ENCODE measurements at places on chromosomes 2 and 18.

DNA sequence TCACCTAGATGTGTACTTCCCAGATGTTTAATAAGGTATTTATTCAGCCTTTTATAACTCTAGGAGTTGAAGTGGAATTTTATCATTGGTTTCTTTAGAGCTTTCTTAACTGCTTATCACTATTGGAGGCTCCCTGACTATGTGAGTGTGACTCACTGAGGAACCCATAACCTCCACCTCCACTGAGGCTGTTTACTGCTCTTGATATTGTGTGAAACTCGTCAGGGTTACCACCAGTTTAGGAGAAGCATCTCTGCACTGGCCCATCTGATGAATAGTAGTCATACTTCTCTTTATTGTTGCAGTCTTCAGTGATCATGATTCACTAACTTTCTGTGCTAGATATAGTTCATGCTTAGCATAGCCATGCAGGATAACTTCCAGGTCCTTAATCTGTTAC lies 79.6 kb upstream of the UBXN4 start:
- no peak for DNase-seq

GRCh38 chr18:58516514-58517285 lies 112.2 kb downstream of the ALPK2 start:
- no peak for DNase-seq

DNA sequence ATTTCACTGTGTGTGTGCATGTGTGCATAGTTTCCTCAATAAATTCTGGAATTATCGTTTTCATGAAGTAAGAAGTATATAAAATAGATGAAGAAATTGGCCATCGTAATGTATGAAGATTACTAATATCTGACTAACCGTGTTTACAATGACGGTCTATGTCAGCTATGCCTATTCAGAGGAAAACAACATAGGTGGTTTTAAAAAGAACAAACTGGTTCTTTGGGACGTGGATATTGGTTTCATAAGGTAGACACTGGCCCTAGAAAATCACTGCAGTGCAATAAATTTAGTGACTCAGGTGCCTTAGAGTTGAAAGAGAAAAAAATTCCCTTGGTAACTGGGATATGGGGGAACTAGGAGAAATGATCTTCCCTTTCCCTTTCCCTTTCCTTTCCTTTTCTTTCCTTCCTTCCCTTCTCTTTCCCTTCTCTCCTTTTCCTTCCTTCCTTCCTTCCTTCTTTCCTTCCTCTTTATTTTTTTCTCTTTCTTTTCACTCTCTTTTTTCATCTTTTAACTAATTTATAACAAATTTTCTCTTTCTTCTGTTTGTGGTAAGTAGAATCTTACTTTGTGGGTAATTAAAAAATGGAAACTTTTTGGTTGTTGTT lies 36.4 kb downstream of the MAP2 start:
- DNase-seq, result no peak

DNA sequence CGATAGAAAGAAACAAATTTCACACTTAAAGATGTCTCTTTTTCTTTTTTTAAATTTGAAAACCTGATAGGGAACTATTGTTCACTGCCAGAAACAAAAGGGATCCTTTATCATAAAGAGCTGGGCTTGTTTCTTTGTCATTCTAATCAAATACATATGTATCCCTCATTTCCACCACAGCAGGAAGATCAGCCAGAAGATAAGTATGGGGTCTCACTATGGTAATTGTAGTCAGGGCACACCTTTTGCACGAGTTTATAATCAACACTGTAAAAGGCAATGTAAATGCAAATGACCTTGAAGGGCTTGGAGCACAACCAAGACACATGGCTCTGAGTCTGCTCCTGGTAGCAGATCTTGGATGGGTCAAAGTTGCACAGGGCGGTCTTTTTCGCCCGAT lies 109.5 kb downstream of the NXPH2 start:
- DNase-seq, result no peak

- no peak for DNase-seq
These were observed 240.2 kb upstream of the SLC14A2 start for GRCh38 chr18:45374878-45375630.

DNA sequence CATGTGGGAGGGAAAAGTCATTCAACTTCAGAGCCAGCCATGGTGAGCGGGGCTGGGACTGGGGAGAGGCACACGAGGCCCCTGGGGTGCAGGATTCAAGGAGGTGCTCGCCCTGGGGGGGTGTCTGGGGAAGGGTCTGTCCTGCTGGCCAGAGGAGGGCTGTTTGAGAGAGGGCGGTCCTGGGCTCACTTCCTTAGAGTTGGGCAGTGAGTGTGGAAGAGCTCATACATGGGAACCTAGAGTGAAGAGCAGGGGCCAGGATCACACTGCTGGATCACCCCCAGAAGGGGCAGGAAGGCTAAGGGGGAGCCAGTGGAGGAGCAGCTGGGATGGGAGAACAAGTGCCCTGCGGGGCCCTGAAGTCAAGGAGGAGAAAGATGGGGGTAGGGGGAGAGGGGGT lies 6.5 kb downstream of the SH3BP4 start:
- DNase-seq, result no peak

DNA sequence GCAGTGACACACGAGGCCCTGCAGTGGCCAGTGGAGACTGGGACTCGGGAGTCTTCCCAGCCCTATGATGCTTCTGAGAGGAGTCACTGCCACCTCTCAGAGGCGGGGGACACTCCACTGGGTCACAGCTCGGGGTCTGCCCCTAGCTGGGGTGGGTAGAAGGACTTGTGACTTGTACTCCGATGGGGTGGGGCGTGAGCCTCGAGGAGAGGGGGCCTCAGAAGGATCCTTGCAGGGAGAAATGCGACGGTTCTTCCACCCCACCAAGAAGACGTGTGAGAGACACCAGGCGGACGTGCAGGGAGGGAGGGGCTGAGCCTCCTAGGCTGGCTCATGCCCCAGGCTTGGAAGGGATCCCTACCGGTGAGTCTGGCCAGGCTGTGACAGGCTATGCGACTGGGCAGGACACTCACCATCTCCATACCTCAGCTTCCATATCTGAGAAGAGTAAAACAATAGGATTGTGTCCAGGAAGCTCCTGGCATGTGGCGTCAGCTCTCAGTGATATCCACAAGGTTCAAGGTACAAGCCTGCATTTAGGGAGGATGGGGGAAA lies 11.1 kb upstream of the OTOS start:
- DNase-seq, result no peak

DNA sequence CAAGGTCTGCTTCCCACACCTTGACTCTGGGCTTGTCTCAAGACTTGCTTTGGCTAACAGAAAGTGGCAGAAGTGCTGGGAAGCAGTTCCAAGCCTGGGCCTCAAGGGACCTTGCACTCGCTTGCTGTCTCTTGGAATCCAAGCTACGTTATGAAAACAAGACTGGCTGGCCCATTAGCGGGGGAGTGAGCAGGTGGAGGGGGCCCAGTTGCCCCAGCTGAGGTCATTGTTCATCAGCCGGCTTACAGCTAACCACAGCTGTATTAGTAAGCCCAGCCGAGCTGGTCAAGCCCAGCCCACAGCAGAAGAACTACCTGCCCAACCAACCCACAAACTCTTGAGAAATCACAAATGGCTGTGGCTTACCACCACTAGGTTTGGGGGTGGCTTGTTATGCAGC lies 63.1 kb downstream of the MARCO start:
- DNase-seq, result no peak

DNA sequence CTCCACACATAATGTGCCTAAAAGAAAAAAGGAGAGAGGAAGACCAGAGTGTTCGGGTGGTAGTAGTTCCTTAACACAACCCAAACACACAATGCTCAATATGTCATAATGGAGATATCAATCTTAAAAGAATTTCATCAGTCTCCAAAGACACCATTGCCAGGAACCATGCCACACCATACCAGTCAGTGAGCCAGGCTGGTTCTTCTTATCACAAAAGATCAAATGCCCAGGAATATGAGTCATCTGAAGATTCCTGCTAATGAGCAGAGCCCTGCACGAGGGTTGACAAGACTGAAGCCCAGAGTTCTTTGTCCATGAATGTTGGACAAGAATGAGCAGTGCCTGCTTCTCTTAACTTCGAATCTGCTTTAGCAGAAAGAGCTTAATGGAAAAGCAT lies 262.3 kb downstream of the ZNF516 start:
- no peak for DNase-seq

- peak; percentile 46 for DNase-seq
These were observed 36.1 kb upstream of the GPD2 start for GRCh38 chr2:156399950-156400705.

DNA sequence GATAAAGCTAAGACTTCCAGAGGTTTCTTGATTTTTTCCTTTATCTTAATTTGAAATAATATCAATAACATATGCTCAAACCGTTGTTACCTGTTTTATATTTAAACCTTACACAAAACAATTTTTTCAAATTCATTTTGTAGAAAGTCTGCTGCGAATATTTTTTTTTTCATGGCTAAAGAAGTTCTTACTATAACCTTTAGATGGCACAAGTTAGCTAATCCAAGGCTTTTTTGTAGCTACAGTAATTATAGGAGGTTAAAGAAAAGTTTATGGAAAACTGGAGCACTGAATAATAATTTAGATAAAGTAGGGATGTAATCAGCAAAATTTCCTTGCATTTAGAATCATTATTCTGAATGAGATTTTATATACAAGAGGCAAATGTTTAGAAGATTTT lies 78.0 kb upstream of the PNPT1 start:
- DNase-seq, result no peak

DNA sequence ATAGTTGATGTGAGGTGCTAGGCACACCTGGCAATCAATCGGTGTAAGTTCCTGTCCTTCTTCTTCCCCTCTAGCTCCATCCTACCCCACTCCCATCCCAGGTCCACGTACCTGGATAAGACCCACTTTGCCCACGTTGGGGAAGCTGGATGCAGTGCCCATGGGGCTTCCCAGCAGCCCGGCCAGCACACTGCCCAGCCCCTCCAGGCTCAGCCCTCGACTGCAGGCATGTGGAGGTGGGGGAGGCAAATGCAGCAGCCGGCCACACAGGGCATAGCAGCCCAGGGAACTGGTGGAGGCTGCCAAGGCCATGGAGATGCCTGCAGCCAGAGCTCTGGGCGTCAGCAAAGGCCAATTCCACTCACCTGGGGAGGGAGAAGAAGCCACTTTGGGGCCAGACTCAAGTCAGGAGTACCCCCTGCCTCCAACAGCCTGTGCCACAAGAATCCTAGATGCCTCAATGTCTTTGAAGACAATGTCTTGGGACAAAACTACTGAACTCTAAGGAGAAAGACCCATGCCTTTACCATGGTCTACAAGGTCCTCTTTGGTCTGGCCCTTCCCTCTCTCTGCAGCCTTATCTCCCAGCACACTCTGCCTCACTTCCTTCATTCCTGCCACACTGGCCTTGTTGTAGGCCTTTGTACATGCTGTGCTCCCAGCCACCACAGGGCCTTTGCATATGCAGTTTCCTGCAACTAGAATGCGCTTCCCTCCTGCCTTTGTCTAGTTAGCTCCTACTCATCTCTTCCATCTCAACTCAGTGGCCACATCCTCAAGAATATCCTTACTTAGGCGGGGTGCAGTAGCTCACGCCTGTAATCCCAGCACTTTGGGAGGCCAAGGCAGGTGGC lies 4.5 kb downstream of the SLC23A3 start:
- DNase-seq, result no peak

GRCh38 chr2:149953627-149954026 lies 366.1 kb upstream of the MMADHC start:
- DNase-seq, result no peak

- no peak for DNase-seq
These were observed 1.7 kb upstream of the SERPINE2 start for GRCh38 chr2:224040753-224041152.

DNA sequence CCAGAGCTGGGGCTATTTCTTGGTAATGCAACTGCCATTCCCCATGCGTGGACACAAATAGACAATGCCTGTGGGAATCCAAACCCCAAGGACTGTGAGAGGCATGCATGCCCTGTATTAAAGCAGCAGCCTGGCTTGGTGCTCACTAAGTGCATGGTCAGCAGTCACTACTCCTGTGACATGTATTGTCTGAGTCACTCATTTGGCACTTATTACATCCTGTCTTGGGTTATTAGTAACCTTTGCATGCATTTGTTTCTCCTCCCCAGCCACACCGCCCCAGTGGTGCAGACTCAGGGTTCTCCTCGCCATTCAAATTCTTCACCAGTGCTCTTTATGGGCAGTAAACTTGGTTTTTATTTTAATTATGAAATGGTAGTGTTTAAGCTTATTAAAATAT lies 30.2 kb downstream of the PRKCE start:
- no peak for DNase-seq

DNA sequence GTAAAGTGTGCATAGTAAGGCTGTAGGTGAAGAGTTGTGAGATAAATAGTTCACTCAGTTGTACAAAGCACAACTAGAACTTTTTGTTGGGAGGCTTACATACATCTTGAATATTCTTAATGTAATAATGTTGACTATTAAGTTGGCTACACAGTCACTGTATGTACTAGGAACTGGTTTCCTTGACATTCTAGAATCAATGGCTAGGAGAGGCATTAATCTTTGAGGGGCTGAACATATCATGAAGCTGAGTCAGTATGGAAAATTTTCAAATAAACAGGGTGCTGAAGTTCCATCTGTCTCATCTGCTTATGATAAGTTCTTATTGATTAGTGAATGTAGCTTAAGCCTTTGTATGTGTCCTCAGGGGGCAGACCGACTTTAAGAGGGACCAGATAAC lies 23.4 kb downstream of the METTL21A start:
- no peak for DNase-seq

DNA sequence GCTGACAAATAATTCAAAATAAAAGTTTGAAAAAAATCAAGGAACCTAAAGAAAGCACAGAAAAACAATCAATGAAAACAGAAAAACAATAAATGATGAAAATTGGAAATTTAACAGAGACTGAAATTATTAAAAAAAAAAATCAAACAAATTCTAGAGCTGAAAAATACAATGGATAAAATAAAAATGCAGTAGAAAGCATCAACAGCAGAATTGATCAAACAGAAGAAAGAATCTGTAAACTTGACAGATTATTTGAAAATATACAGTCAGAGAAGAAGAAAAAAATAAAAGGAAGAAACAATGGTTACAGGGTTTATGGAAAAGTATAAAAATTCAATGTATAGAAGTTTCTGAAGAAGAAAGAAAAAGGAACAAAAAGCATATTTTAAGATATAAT lies 16.2 kb downstream of the SERPINB4 start:
- no peak for DNase-seq

- DNase-seq, result no peak
These were observed 68.3 kb downstream of the FAM117B start for GRCh38 chr2:202703091-202703490.

DNA sequence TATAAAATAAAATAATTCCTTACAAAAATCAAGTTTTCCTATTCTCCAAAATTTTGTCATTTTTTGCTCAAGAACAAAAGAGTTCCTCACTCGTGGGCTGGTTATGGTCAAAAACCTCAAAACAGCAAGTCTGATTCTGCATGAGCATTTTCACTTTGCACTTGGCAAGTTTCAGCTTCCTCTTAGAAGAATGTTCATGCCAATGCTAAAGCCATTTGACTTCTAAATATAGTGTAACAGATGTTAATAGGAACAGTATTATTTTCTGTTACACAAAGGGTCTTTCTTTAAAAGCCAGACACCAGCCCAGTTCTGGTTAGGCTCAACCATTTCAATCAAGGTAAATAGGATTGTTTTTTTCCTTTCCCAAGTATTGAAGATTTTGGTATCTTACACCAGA lies 261.3 kb upstream of the CCDC68 start:
- no peak for DNase-seq

- DNase-seq, result no peak
These were observed 23.8 kb downstream of the TGOLN2 start for GRCh38 chr2:85303780-85304531.

GRCh38 chr2:232449964-232450363 lies 6.0 kb upstream of the ALPI start:
- no peak for DNase-seq

- peak; percentile 37 for DNase-seq
These were observed 54.2 kb downstream of the SERTAD2 start for GRCh38 chr2:64599469-64599868.

- DNase-seq, result no peak
These were observed 913.5 kb downstream of the TDRD15 start for GRCh38 chr2:22037274-22037673.

All from CD4-positive, CD25-positive, alpha-beta regulatory T cell (primary cell).